ENCODE measurements at places on chromosomes 12 and 14.
A peak's percentile ranks its signal among the peaks of the same experiment; 100 is the strongest.

DNA sequence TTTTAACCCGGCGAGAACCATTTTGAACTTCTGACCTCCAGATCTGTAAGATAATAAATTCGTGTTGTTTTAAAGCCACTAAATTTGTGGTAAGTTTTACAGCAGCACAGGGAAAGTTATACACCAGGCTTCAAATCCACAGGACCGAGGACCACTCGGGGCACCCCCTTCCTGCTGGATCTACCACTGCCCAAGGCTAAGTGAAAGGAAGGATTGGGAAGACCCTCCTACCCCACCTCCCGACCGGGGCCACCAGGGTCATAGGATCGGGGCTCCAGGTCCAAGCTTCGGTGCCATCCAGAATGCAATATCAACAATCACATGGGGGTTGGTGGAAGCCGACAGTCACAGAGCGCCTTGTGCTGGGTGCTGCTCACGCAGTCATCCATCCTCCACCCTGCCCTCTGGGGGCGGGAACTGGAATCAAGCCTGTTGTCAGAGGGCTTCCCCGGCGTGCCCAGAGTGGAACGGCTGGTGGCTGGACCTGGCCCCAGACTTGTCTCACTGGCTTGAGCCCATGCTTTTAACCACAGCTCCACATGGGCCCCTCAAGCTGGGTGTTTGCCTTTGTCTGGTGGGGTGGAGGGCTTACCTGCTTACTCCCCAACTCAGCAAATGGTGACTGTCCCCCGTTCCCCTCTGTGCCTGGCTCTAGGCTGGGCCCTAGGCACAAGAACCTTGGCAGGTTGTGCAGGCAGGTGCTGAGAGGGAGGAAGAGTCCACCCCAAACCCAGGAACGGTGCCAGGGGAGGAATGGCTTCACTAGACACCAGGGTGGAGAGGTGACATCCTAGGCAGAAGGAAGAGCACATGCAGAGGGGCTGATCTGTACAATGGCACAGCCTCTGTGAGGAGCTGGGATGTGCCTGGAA is 180.3 kb upstream of the RTL1 start:
- no peak for DNase-seq

GRCh38 chr14:102746634-102747438 is 30.4 kb upstream of the TRAF3 start:
- no peak for DNase-seq

DNA sequence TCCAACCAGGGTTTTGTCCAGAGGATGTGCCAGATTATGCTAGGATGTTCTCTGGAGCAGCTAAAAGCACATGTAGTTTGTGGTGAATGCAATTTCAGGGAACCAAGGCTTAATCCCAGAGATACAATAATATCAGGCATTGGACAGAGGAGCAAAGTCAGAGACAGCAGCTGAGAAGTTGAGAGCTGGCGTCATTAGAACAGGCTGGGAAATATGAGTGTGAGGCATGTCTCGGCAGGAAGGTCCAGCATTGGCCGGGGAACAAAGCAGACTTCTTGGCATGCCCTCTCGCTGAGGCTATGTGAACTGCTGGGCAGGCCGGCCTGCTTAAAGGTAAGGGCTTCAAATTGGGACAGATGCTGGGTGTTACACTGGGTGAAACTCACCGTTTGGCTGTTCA is 125.4 kb downstream of the CAND1 start:
- no peak for DNase-seq

DNA sequence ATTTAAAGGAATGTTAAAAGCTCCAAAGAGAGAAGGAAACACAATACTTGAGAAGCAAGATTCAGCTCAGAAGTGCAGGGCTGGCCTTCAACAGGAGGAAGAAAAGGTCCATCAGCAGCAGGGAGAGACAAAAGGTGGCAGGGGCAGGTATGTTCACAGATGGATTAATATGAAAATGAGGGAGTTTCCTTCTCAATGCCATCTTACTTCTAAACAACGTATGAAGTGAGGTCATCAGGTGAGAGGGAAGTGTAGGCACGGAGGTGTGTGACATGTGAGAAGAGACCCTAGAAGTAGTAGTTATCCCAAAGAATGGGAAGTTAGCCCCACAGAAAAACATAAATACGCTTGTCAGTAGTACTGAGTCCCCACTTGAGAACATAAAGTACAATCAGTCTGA is 122.5 kb downstream of the CCER1 start:
- DNase-seq = no peak

DNA sequence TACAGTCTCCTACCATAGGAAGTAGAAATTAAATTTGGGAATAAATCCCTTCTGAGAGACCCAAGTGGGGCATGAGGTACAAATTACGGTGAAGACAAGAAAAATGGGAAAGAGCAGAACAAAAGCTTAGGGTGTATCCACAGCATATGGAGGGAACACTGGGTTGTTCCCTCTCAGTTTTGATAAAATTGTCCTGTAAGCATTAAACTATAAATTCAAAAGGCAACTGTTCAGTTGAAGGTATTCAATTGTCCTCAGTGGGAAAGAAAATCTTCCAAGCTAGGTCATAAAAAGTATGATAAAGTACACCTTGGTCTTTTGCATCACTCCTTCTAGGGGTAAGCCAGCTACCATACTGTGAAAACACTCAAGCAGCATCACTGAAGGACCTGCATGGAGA is 118.3 kb upstream of the LRFN5 start:
- DNase-seq = no peak

DNA sequence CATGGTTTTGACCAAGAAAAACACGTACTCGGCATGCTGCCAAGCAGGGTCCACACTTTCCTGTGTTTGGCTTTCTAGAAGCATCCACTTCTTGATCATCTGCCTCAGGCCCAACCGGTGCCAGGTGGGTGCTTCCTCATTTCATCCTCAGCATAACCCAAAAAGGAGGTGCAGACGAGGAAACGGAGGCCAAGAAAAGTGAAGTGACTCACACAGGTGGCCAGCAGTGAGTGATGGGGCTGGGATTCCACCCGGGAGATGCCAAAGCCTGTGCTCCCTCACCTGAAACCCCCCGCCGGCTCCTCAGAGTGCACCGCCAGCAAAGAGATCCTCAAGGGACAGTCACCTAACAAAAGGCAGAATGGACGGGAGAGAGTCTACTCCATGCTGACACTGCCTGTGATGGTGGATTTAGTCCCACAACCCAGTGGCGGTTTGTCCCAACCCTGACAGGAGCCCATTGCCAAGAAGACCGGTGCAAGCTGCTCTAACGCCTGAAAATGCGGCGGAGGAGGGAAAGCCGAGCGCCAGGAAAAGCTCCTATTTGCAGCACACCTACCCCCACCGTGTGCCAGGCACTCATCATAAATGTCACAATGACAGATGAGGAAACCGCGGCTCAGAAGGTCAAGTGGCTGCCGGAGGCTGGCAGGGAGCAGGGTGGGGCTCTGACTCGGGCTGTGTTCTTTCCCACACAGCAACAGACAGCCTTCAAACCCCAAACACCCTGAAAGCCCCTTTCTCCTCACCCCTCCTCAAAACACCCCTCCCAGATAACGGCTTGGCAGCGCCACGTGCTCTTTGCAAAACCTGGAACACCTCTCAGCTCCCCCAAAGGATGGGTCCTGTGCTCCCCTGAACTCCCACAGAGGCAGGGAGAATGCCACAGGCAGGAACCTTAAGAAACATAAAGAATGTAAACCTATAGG is 18.8 kb downstream of the BCL11B start:
- DNase-seq = no peak

DNA sequence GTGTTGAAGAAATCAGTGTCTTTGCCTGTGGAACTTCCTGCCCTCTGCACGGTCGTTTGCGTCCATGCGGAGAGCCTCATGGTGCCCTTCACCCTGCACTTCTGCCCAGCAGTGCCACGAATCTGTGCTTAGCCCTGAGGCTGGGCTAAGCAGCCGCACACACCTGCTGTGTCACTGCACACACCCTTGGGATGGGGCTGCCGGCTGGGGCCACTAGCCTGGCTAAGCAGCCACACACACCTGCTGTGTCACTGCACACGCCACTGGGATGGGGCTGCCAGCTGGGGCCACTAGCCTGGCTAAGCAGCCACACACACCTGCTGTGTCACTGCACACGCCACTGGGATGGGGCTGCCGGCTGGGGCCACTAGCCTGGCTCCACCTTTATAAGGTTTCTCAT is 188.5 kb downstream of the KIF26A start:
- no peak for DNase-seq

- DNase-seq = no peak
These were observed 27.5 kb upstream of the MDM1 start for GRCh38 chr12:68359674-68360073.

DNA sequence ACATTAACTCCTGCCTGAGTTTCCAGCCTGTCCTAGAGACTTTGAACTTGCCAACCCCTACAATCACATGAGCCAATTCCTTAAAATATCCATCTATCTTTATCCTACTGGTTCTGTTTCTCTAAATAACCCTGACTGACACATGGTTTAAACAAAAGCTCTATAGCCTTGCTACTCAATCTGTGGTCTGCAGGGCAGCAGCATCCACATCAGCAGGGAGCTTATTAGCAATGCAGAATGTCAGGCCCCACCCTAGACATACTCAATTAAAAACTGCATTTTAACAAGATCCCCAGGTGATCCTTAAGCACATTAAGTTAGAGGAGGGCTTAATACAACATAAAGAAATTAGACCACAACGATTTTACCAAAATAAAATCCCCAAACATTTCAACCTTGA is 108.3 kb upstream of the CPSF6 start:
- no peak for DNase-seq

- peak; percentile 54 for DNase-seq
These were observed 211.1 kb upstream of the RGS6 start for GRCh38 chr14:71720978-71721624.

GRCh38 chr12:63208956-63209355 is 58.0 kb upstream of the AVPR1A start:
- DNase-seq = no peak

- no peak for DNase-seq
These were observed 66.6 kb downstream of the FBXL14 start for GRCh38 chr12:1527789-1528188.

GRCh38 chr12:119775246-119775895 is 101.7 kb downstream of the CIT start:
- no peak for DNase-seq

- no peak for DNase-seq
These were observed 42.5 kb upstream of the RPH3A start for GRCh38 chr12:112749081-112749480.

DNA sequence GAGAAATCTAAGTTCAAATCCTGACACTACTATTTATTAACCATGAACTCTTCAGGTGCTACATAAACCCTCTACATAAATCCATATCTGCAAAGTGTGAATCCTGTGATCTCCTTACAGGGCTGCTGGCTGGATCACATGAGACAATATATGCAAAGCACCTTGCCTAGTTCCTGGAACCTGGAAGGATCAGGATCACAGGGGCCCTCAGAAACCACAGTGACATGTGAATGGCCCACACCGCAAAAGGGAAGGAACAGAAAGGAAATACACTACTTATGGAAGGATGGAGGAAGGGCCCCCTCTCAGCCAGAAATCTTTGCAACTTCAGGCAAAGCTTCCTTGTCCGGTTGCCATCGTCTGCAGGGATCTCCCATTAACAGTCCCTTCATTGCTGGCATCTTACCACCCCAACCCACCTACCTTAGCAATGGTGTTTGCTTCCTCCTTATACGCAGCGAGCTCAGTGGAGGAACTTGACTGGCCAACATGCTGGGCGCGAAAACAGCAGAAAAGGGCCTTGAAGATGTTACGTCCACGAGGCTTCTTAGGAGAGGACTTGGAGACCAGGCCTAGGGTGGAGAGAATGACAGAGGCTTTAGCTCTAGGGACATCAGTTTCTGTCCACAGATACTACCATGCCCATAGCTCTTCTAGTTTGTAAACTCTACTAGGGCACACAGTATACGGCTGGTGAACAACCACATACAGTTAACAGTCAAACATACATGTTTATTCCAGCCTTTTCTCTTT is 10.7 kb upstream of the AVIL start:
- no peak for DNase-seq

GRCh38 chr14:37270629-37271028 is 72.9 kb downstream of the MIPOL1 start:
- DNase-seq = no peak

- DNase-seq = no peak
These were observed 1.3 kb upstream of the ADGRD1 start for GRCh38 chr12:130952171-130952954.

GRCh38 chr14:52299692-52300278 is 14.3 kb upstream of the PTGER2 start:
- DNase-seq = peak; percentile 78

- DNase-seq = no peak
These were observed 34.7 kb upstream of the YY1 start for GRCh38 chr14:100203962-100204834.

- no peak for DNase-seq
These were observed 851.8 kb downstream of the TMEM121 start for GRCh38 chr14:106378191-106378590.

GRCh38 chr14:96748362-96748761 is 48.8 kb upstream of the VRK1 start:
- no peak for DNase-seq

DNA sequence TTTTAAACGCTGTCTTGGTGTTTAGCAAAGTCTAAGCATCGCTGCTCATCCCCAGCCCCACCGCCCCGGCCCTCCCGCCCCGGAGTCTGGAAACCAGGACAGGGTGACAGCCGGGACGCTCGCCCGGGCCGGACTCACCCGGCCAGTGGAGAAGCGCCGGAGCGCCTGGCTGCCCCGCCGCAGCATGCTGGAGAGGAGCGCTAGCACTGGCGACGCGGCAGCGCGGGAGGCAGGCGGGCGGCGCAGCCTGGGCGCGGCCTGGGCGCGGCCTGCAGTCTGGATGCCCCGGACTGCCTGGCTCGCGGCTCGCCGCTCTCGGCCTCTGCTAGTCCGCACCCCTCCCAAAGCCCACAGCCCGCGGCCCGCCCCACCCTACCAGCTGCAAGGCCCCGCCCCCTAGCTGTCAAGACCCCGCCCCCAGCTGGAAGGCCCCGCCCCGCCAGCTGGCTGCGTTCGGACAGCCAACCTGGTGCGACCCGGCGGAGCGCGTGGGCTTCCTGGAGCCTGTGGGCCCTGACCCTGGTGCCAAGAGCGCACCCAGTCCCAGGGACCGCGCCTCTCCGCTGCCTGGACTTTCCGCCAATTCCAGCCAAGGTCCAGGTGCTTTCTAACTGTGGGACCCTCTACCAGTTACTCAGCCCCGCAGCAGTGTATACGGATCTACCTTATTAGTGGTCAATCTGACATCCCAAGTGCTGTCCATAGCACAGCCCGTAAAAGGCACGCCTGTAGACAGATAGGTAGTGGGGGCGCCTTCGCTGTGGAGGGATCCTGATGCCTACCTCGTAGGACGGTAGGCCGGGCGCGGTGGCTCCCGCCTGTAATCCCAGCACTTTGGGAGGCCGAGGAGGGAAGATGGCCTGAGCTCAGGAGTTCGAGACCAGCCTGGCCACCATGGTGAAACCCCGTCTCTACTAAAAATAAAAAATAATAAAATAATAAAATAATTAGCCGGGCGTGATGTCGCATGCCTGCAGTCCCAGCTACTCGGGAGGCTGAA is at the start of gene ALDH1L2:
ALDH1L2 (minus strand) TSS at position 208 of the 1,000 bp plus-strand sequence; CDS start at position 186, 22 bp downstream.
- no peak for DNase-seq

GRCh38 chr12:27779416-27779919 is 565 bp upstream of the KLHL42 start:
- DNase-seq = peak; percentile 75

- no peak for DNase-seq
These were observed 307.6 kb downstream of the FUT8 start for GRCh38 chr14:65720171-65720570.

- peak; percentile 82 for DNase-seq
These were observed 26.1 kb downstream of the KRT8 start for GRCh38 chr12:52878507-52879393.

DNA sequence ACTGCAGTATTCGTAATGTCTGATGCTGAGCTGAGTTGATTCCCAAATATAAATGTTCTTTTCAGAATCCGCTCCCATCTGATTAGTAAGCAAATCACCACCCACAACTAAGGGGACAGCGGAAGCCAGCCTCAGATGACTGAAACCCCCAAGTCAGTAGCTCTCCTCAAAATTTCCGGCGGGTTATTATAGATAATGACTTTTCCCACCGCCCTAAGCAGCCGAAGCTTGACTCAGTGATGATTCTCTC is 469 bp upstream of the LRFN5 start:
- peak; percentile 78 for DNase-seq

Data from NCI-H1694 treated with DMSO at 0.1 percent for 48 hours (cell line).